ENCODE measurements at places on chromosomes 4 and X. TPM values are rescaled to one million over a fixed set of nuclear protein-coding genes. Genes with fewer than 3 reads are reported as not detected.

SMIM31 gene
- total RNA-seq: not detected

GRCh38 chr4:151522866-151523519 is 114.0 kb downstream of the FHIP1A start:
- no peaks in the 10 kb centered on the region for H3K4me1 ChIP-seq
- no peaks in the 10 kb centered on the region for H3K27me3 ChIP-seq
- H3K36me3 ChIP-seq: no peaks in the 10 kb centered on the region
- DNase-seq: no peak

WDR17 gene
- 1.6 TPM for total RNA-seq

DNA sequence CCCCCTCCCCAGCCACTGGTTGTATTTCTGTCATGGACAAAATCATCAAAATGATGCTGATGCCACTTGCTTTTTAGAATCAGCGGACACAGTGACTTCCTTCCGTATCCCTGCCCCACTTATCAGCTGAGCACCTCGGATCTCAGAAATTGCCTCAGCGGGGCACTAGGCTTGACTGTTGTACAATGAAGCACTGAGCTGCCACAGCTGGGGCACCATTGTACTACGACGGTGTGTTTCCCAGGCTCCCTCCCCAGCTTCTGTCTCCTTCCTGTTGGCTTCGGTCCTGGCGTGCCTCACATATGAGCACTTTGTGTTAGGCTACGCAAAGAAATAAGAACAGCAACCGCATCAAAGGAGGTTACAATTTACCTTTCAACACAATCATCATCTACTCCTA is 82.4 kb downstream of the F11 start:
- no peaks in the 10 kb centered on the region for H3K36me3 ChIP-seq
- H3K27ac ChIP-seq: no peak overlapping the region
- H3K4me1 ChIP-seq: no peaks in the 10 kb centered on the region

- no peak for DNase-seq
- no peaks in the 10 kb centered on the region for H3K36me3 ChIP-seq
- H3K27me3 ChIP-seq: peaks cover 3% of the 10 kb centered on the region
- no peak overlapping the region for H3K4me3 ChIP-seq
- H3K27ac ChIP-seq: no peak overlapping the region
Observed at GRCh38 chr4:6235901-6236640, 33.6 kb upstream of the WFS1 start.

F9 gene
- not detected for total RNA-seq

GRCh38 chr4:145535202-145535601 is 53.5 kb downstream of the SMAD1 start:
- H3K36me3 ChIP-seq: no peaks in the 10 kb centered on the region
- no peak overlapping the region for H3K27ac ChIP-seq
- DNase-seq: no peak
- no peak overlapping the region for H3K4me3 ChIP-seq

- H3K4me1 ChIP-seq: peaks cover 1% of the 10 kb centered on the region
- no peaks in the 10 kb centered on the region for H3K36me3 ChIP-seq
- no peak for DNase-seq
- peaks cover 4% of the 10 kb centered on the region for H3K27me3 ChIP-seq
- no peak overlapping the region for H3K4me3 ChIP-seq
Observed at GRCh38 chrX:110418316-110419235, 59.9 kb downstream of the RTL9 start.

DNA sequence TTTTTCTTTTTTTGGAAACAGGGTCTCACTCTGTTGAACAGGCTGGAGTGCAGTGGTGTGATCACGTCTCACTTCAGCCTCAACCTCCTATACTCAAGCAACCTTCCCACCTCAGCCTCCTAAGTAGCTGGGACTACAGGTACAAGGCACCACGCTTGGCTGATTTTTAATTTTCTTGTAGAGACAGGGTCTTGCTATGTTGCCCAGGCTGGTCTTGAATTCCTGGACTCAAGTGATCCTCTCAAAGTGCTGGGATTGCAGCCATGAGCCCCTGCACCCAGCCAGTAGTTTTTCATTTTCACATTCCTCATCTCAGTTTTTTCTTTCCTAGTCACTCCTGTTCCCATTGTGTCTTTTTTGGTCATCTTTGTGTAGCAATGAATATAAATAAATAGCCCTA is 11.1 kb downstream of the USO1 start:
- no peaks in the 10 kb centered on the region for H3K4me1 ChIP-seq
- no peak overlapping the region for H3K27ac ChIP-seq
- peaks cover 12% of the 10 kb centered on the region for H3K36me3 ChIP-seq
- no peak overlapping the region for H3K4me3 ChIP-seq

IL3RA gene
- total RNA-seq: 5.3 TPM

MAGEA2B gene
- total RNA-seq: not detected

- H3K27me3 ChIP-seq: peaks cover 4% of the 10 kb centered on the region
- no peak overlapping the region for H3K27ac ChIP-seq
- peaks cover 5% of the 10 kb centered on the region for H3K4me1 ChIP-seq
- no peaks in the 10 kb centered on the region for H3K36me3 ChIP-seq
Observed at GRCh38 chr4:74618659-74619058, 173.7 kb downstream of the AREG start.

DNA sequence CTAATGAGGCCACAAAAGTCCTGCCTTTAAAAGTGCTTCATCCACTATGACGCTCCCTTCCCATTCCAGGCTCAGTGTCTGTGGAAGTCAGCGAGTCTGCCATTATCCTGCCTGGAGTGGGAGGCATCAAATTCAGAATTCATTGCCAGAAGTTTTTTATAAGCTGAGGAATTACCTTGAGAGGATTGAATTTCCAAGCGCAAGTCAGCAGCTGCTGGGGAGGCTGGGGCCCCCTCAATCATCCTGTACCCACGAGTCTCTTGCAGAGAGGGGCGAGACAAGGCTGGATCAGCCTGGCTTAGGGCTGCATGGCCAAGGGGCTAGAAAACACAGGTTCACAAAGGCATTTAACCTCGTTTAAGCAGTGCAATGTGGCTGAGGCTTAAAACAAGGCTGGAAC is 170.5 kb upstream of the NOCT start:
- H3K27me3 ChIP-seq: peaks cover 12% of the 10 kb centered on the region
- H3K4me1 ChIP-seq: no peaks in the 10 kb centered on the region
- no peaks in the 10 kb centered on the region for H3K36me3 ChIP-seq
